Adipocyte (in vitro differentiated cells): ENCODE measurements at places on chromosomes 3 and 15.

DNA sequence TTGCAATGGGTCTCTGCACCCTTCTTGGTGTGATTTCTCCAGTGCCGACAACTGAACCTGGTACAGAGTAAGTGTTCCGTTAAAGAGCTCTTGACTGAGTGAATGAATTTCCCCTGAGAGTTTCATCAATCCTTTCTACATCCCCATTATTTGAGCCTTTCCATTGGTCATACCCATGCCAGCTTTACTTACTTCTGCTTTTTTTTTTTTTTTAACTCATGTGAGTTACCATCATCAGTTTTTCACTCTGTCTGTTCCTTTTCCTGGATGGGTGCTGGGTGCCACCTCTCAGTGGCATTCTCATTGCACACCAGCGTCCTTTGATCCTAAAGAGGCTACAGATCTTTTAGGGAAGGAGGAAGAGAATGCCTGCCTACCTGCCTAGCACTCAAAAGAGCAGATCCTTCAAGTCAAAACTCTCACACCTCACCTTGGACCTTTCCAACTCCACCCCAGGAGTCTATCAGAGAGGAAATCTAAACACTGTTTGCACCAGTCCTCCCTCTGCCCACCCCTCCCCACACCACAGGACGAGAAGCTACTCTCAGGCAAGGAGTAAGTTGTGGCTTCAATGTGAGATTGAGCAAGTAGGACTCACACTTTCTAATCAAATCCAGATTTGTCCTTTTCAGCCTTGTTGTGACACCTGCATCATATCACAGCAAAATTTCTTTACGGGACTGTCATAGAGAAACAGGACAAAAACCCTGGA, 13.1 kb upstream of the USP3 start:
- no peak for DNase-seq

DNA sequence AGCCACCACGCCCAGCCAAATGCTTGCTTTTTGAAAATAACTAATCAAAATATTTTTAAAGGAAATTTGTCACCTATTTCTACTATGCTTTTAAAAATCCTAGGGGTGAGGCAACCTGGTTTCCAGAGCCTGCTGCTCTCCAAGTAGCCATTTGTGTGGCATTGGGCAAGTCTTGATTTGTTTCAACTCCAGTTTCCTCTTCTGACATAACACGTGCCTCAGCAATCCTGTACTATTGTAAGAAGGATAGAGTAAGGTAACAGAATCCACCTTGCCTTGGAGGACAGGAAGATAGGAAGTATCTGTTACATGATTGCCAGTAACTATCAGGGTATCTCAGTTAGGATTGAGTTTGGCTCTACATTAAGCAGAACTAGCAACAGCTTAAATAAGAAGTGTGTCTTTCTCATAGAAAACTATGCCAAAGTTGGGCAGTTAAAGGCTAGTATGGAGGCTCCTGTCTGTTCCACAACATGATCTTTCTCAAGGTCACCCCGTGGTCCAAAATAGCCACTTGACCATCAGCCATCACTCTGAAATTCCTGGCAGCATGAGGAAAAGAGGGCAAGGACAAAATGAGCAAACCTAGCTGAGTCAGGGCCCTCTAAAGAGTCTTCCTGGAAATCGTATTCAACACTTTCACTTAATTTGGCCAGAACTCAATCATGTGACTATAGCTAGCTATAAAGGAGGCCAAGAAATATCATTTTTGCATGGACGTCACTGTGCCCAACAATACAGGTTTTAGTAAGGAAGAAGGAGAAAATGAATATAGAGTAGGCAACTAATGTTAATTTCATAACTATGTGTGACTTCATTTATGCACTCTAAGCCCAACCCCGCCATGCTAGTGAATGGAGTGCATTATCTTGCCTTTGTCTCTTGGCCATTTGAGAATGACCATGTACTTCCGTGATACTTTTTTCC, 66.1 kb downstream of the HMG20A start:
- DNase-seq = no peak

- no peak for DNase-seq
Observed at GRCh38 chr3:184258926-184259325, 2.4 kb downstream of the CAMK2N2 start.

DNA sequence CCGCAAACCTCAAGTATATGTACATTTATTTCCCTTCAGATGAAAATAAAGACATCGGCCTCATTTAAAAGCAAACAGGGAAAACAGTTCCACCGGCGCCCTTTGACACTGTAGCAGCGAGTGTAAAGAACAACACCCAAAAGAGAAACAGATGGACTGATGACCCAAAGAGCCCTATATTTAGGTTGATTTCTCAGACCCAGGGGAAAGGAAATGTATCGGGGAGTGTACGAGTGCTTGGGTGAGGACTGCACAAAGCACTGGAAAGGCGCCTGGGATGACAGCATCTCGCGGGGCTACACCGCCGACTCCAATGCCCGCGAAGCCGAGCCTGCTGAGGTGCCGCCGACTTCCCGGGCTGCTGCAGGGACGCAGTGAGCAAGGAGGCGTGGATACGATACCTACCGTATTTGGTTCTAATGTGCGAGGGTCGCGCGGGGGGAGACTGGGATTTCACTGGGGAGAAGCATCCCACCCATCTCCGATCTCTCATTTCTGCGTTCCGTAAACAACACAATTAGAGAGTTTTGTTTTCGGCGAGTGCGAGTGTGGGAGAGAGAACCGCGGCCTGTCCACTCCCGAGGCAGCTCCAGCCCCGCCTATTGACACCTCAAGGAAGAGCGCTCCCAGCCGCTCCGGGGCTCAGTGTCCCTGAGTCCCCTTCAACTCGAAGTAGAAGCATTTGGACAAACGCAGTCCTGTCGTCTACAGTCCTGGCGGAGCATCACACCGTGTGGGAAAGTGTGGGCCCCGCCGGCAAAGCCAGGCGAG, 2.0 kb downstream of the MECOM start:
- peak; percentile 79 for DNase-seq

DNA sequence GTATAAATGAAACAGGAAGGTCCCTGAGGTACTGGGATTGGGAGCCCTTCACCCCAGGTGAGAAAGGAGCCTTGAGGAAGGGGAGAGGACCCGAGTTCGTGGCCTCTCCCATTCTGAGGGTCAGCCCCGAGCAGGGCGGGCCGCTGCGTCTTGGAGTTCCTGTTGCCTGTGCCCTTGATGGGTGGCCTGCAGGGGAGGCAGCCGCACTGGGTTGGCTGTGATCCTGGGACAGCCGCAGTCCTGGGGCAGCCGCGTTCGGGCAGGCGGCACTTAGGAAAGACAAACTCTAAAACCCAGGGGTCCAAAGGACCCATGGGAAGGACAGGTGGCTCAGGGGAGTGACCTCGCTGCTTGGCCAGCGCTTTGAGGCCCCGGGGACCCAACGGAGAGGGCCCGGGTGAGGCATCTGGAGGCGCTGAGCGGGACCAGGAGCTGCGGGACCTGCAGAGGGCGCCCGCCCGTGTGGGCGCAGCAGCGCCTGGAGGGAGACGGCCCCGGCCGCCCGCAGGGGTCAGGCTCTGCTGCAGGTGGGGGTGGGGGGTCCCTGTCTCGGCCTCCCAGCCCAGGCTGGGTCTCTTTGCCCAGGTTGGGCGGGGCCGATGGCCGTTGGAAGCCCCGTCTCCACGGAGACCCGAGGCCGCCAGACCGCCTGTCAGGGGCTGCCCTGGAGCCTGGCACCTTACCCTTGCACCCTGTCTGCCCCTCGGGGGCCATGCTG, 65.1 kb downstream of the HMCES start:
- DNase-seq = peak; percentile 27

DNA sequence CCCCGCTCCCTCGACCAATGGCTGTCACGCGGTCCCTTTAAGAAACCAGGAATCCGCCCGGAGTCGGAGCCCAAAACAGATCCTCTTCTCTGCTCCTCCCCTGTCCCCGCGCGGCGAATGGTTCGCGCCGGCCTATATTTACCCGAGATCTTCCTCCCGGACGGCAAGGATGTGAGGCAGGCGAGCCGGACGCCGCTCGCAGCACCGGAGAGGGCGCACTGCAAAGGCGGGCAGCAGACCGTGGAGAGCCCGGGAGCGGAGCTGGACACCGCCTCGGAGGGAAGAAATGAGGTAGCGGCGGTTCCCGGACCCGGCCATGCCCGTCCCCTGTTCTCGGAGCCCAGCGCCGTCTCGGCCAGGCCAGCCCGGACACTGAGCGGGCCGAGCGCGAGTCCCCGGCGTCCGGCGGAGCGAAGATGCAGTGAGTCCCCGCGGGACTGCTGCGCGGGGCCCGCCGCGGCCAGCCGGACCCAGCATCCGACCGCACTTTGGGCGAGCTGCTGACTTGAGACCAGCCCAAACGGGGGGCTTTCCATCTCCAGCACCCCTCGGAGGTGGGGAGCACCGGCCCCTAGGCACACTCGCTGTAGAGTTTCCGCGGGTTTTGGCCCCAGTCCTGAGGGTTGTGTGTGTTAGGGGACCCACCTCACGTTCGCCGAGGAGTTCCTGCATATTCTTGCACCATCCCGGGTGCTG, at the start of gene FAM43A:
Gene FAM43A, plus strand, starts transcription at position 166 of the 696 bp plus-strand sequence. CDS start 944 bp downstream, outside the sequence.
- peak; percentile 98 for DNase-seq

GRCh38 chr3:46992231-46992630, 12.8 kb downstream of the NBEAL2 start:
- DNase-seq = no peak

- no peak for DNase-seq
Observed at GRCh38 chr3:182413061-182413460, 380.2 kb upstream of the ATP11B start.

GRCh38 chr15:31243895-31244294, 82.7 kb upstream of the KLF13 start:
- no peak for DNase-seq

GRCh38 chr3:143472731-143473523, 353.4 kb downstream of the CHST2 start:
- no peak for DNase-seq

DNA sequence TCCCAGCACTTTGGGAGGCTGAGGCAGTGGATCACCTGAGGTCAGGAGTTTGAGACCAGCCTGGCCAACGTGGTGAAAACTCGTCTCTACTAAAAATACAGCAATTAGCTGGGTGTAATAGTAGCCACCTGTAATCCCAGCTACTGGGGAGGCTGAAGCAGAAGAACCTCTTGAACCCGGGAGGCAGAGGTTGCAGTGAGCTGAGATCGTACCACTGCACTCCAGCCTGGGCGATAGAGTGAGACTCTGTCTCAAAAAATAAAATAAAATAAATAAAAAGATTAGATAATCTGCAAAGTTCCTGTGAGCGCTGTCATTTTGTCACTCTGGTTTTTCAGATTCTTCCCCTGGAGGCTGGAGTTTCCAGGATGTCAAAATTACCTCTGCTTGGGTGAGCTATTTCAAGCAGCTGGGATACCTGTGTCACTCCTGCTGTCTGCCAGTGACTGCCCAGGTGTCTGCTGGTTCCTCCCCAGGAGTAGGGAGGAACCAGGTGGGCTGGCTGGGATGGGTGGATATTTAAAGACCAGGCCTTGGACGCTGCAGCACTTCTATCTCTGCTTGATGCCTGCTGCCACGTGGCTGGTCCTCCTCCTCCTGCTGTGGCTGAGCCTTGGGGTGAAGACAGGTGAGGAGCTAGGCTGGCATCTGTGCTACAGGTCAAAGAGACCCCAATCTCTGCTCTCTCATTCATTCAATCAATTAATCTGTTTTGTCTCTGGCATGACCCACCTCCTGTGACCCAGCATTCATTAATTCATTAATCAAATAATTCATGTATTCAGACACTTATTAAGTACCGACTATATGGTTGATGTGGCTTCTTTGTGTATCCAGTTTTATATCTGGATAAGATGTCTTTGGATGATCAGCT, 19.5 kb upstream of the MUC20 start:
- DNase-seq = no peak

GRCh38 chr3:56783644-56784447, 17.9 kb downstream of the ARHGEF3 start:
- DNase-seq = peak; percentile 61

GRCh38 chr15:75663931-75664421, 16.3 kb downstream of the SNX33 start:
- DNase-seq = no peak

GRCh38 chr15:27776501-27776900, 322.6 kb downstream of the OCA2 start:
- DNase-seq = no peak

DNA sequence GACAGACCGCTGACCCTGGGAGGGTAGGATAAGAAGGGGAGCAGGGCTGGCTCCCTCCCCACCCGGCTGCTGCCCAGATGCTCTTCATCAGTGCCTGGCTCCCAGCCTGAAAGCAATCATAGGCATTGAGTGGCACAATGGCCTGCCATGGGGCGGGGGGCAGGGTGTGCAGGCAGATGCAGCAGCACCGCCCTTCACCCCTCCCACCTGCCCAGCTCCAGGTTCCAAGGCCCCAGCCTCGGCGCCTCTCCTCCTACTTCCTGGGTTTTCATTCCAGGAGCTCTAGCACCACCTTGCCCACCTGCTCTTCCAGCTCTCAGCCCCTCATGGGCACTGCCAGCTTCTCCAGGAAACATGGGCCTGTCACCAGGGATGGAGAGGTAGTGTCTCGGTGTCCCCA, 101.7 kb downstream of the MEGF11 start:
- no peak for DNase-seq

- DNase-seq = peak; percentile 17
Observed at GRCh38 chr3:114299421-114299820, 5.6 kb downstream of the TIGIT start.

GRCh38 chr15:98787936-98788757, 139.8 kb downstream of the IGF1R start:
- no peak for DNase-seq

DNA sequence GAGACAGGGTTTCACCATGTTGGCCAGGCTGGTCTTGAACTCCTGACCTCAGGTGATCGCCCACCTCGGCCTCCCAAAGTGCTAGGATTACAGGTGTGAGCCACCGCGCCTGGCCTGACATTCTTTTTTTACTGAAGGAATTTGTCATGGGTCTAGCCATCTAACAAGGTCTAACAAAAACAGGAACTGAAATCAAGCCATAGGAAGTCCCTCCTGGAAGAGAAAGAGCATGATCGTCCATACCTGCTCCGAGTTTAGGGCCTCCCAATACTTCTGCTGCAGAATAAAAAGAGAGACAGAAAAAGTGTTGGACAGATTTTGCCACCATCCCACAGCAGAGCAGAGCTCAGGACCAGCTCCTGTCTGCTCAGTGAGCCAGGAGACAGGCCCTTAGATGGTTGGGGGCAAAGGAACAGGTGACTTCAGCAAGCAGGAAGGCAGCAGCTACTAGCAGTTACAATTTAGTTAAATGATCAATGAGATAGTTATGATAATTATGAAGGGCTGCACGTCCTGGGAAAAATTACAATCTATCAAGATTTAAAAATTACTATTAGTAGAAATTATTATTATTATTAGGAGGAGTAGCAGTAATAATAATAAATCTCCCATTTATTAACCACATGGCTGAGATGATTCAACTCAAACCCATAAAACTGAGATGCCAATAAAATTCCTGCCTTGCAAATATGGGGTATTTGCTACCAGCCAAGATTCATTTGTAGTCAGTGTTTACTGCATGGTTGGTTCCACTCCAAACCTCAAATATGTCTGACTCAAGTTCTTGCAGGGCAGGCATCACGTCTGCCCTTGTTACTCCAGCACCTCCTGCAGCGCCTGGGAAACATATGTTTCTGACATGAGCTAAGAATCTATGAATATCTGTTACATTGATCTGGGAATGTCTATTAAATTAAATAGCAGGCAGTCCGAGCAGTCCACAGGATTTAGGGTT, 40.1 kb downstream of the TMEM44 start:
- peak; percentile 99 for DNase-seq
